AG09309 (cell line): ENCODE measurements at places on chromosomes 7 and 10.

DNA sequence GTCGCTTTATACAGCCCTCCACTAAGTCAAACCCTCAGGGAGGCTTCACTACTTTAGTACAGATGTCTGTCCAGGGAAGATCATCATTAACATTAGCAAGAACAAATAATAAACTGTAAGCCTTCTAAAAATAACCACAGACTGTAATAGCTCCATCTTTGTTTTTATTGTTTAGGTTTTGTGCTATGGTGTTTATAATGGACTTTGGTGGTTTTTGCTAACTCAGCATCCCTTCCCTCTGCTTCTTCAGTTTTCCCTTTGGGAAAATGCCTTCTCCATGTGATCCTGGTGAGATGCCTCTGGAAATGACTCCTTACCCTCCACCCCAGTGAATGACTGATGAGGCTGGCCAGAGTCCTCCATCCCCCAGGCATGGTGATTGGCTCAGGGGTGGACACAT, 131.3 kb downstream of the ICA1 start:
- no peak for DNase-seq

DNA sequence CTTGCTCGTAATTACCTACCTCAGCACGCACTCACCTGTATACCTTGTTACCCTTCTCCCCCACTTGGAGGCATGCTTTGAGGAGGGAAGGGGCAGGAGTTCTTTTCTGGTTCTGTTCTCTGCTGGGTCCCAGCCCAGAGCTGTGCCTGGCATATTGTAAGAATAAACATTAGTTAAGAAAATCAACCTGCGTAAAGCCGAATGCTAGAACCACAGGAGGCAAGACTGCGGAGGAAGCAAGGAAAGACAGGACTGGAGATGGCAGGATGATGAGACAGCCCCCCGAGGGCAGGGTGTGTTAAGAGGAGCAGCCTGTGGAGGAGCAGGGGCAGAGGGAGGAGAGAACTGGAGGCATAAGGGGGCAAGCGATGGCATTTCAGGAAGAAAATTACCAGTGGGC, 9.5 kb downstream of the C10orf53 start:
- no peak for DNase-seq

GRCh38 chr10:132192991-132193665, 6.4 kb downstream of the DPYSL4 start:
- DNase-seq, result no peak

DNA sequence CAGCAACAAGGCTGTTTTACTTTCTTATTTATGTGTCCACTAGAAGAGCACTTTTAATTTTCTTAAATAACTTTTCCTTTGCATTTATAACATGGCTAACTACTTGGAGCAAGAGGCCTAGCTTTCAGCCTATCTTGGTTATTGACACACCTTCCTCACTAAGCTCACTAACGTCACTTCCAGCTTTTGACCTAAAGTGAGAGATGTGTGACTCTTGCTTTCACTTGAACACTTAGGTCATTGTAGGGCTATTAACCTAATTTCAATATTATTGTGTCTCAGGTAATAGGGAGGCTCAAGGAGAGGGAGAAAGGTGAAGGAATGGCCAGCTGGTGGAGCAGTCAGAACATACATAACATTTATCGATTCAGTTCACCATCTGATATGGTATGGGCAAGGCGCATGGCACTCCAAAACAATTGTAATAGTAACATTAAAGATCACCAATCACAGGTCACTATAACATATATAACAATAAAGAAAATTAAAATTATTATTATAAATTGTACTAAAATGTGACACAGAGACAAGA, 95.0 kb upstream of the FAM20C start:
- DNase-seq, result no peak

GRCh38 chr10:113933894-113934532, 79.6 kb downstream of the NHLRC2 start:
- no peak for DNase-seq

DNA sequence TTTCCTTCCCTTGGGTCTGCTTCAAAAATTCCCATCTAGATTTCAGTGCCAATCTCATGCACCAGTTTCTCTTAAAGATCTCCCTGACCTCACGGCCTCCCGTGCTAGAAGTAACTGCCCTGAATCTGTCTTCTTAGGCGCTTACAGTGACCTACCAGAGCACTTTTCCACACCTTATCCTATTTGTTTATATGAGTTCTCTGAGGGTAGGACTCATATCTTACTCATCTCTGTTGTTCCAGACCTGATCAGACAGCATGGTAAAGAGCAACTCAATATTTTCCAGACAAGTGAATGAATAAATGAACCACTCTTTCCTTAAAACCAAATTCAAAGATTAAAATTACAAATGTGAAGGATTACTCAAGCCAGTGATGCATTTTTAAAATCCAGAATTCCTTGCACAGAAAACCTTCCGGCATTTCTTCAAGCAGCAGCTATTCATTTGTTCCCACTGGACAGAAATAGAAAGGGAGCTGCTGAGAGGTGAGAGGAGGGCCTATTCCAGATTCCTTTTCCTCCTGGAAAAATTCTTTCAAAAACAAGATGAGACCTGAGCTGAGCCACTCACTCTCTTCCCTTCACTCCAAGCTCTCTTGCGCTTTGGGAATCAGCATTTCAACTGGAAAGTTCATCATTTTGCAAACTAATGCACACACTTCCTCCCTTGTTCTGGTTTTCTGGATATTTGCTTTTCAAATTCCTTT, 94.6 kb downstream of the ELMO1 start:
- DNase-seq, result no peak

DNA sequence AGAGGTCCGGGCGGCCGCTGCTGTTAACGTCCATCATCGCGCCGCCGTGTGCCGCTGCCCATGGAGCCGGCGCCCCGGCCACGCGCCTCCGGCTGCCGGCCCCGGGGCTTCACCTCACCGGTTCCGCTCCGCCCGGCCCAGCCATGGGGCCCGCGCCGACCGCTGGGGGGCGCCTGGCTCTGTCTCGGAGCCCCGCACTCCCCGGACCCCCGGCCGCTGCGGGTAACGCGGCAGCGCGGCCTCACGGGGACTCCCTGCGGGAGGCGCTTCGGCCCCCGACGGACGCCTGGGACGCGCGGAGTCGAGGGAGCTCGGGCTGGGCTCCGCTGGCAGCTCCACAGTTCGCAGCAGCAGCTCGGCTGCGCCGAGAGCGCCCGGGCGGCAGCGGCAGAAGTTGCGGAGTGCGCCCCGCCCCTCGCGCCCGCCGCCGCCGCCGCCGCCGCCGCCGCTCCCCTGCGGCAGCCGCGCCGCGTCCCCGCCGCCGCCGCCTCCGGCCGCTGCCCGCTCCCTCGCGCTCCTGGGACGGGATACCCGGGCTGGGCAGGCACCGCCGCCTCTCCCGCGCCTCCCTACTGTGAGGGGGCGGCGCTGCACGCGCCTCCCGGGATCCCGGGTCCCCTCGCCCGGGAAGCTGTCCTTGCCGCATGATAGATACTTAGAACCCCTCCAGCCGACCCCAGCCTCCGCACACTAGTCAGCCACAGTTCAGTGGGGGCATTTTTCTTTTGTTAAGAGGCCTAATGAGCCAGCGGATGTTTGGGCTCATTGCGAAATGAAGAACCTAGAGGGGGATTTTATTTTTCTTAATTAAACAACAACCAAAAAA, at the start of gene HTR7:
HTR7 (minus strand) TSS at position 405 of the 826 bp plus-strand sequence; CDS start at position 37, 368 bp downstream.
- no peak for DNase-seq

DNA sequence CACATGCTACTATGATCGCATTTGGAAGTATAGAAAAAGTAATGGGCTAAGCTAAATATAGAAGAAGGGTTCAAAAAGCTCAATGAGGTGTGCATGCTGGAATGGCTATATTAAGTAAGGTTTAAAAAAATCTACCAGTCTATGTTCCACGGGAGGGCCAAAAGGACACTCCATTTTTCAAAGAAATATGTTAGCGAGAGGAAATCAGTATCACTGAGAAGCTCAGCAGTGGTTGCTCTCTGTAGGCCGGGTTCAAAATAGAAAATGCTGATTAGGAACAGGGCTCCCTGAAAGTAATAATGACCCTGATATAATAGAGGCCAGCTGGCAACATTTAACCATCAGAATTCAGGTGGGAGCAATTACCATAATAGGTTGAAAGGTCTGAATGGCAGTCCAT, 224.5 kb upstream of the SEMA3E start:
- no peak for DNase-seq
